Activated B cell treated with CpG ODN at 0.5 μM for 24 hours (primary cell): ENCODE measurements at places on chromosomes 13 and 19. TPM values are rescaled to one million over a fixed set of nuclear protein-coding genes. Genes with fewer than 3 reads are reported as not detected.

GRCh38 chr13:98609756-98610155, 32.8 kb upstream of the STK24 start:
- no peak overlapping the region for H3K4me3 ChIP-seq
- peaks cover 1% of the 10 kb centered on the region for H3K4me1 ChIP-seq
- DNase-seq, result no peak
- H3K27me3 ChIP-seq, result peaks cover 7% of the 10 kb centered on the region
- no peaks in the 10 kb centered on the region for H3K36me3 ChIP-seq
- no peak overlapping the region for H3K27ac ChIP-seq

DNA sequence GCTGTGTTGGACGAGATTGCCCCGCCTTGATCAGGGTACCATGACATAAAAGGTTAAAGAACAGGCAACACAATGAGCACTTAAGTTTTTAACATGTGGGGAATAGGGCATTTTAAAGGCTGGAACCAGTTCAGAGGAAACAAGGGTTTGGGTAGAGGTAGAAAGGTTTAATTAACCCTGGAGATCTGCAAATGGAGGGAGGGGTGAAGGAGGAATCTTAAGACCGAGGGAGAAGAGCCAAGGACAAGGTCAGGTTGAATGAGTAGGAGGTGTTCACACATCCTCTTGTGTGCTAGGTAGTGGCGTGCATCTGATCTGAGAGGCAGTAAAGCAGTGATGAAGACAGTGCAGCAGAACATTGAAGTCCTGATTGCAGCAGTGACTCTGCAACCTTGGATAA, 28.5 kb downstream of the SKA3 start:
- peaks cover 55% of the 10 kb centered on the region for H3K36me3 ChIP-seq
- no peak for DNase-seq
- H3K4me1 ChIP-seq, result peaks cover 13% of the 10 kb centered on the region
- no peaks in the 10 kb centered on the region for H3K27me3 ChIP-seq
- no peak overlapping the region for H3K4me3 ChIP-seq

GRCh38 chr13:70034286-70034685, 73.3 kb upstream of the ATXN8OS start:
- H3K4me3 ChIP-seq, result no peak overlapping the region
- H3K27me3 ChIP-seq, result no peaks in the 10 kb centered on the region
- no peaks in the 10 kb centered on the region for H3K36me3 ChIP-seq
- DNase-seq, result no peak

- no peak overlapping the region for H3K4me3 ChIP-seq
- H3K27me3 ChIP-seq, result no peaks in the 10 kb centered on the region
- no peaks in the 10 kb centered on the region for H3K4me1 ChIP-seq
- H3K27ac ChIP-seq, result no peak overlapping the region
These were observed 65.4 kb upstream of the ATXN8OS start for GRCh38 chr13:70042193-70042592.

GRCh38 chr19:37706052-37706605, 13.4 kb downstream of the ZNF607 start:
- H3K4me1 ChIP-seq, result no peaks in the 10 kb centered on the region
- no peak overlapping the region for H3K4me3 ChIP-seq
- no peak overlapping the region for H3K27ac ChIP-seq
- H3K36me3 ChIP-seq, result peaks cover 73% of the 10 kb centered on the region
- no peaks in the 10 kb centered on the region for H3K27me3 ChIP-seq

DNA sequence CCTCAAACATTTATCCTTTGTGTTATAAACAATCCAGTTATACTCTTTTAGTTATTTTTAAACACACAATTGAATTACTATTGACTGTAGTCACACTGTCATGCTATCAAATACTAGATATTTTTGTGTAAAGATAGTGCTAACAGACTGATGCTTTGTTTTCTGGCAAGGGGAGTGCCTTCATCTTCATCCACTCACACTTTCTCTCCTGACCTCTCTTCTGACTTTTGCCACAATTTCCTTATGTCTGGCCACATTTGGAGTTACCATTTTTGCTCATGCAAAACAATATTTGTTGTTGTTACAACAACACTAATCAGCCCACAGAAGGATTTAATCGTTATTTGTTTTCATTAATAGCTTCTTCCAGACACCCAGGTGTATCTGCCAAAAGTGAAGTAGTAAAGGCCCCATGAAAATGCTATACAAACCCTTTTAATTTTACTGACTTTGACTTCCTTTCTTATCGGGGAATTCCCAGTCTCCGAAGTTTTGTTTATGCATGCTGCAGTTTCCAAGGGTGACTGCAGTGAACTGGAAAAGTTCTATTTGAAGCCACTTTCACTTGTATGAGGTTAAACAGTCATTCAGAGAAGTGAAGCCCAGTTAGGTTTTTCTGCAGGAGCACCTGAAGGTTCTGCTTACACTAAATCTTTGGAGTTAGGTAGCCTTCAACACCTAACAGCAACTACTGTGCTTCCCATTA, 66.1 kb upstream of the FRY start:
- H3K27me3 ChIP-seq, result no peaks in the 10 kb centered on the region
- no peaks in the 10 kb centered on the region for H3K36me3 ChIP-seq
- peak overlapping the region; percentile 30 for H3K4me3 ChIP-seq
- peaks cover 46% of the 10 kb centered on the region for H3K4me1 ChIP-seq
- no peak for DNase-seq

DNA sequence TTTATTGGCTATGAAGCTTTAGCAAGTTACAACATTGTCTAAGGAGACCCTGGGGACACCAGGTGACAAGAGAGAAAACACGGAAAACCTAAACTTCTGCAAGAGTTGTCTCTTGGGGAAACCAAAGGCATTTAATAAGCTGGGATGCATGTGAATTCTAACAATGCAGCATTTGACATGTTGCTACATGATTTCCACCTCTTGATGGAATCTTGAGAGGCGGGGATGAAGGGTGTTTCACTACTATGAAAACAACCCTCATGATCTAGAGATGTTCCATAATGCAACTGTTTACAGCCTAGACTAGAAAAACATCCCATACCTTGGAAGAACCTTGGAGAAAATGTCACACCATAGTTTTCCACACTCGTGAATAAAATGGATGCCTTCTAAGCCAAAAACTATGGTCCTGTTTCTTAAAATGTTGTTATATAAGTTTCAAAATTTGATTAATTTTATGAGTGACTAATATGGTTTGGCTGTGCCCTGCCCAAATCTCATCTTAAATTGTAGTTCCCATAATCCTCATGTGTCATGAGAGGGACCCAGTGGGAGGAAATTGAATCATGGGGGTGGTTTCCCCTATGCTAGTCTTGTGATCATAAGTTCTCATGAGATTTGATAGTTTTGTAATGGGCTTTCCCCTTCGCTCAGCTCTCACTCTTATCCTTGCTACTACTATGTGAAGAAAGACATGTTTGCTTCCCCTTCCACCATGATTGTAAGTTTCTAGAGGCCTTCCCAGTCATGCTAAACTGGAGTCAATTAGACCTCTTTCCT, 164.6 kb downstream of the TNFSF13B start:
- no peaks in the 10 kb centered on the region for H3K36me3 ChIP-seq
- no peaks in the 10 kb centered on the region for H3K4me1 ChIP-seq
- DNase-seq, result no peak

GRCh38 chr19:50983625-50984292, at the start of gene KLK7:
TSS of gene KLK7 (minus strand) at chr19:50983917. CDS start at chr19:50982399, 1,518 bp downstream.
- H3K36me3 ChIP-seq, result no peaks in the 10 kb centered on the region
- H3K4me1 ChIP-seq, result no peaks in the 10 kb centered on the region
- no peak within 1 kb of the TSS for H3K4me3 ChIP-seq
- no peak for DNase-seq
- H3K27me3 ChIP-seq, result peaks cover 37% of the 10 kb centered on the region

- H3K4me1 ChIP-seq, result peaks cover 7% of the 10 kb centered on the region
- DNase-seq, result no peak
- H3K36me3 ChIP-seq, result no peaks in the 10 kb centered on the region
- no peak overlapping the region for H3K4me3 ChIP-seq
- no peaks in the 10 kb centered on the region for H3K27me3 ChIP-seq
- no peak overlapping the region for H3K27ac ChIP-seq
These were observed 11.5 kb downstream of the PLEKHA4 start for GRCh38 chr19:48856921-48857320.

DNA sequence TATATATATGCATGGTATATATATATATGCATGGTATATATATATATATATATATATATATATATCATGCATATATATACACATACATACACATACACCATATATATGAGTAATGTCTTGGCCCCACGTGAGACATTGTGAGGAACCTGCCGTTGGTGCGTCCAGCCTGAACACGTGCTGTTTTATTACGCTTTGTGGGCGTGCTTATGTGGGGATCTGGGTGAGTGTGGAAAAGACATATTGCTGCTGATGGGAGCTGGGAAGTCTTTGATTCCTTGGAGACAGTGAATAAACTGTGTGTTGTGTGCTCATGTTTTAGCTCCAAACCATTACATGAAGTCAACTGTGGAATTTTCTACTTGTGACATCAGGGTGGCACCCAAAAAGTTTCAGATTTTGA, 28.9 kb downstream of the KCTD15 start:
- no peak overlapping the region for H3K27ac ChIP-seq
- DNase-seq, result no peak
- H3K4me1 ChIP-seq, result peaks cover 9% of the 10 kb centered on the region
- H3K36me3 ChIP-seq, result no peaks in the 10 kb centered on the region
- no peak overlapping the region for H3K4me3 ChIP-seq
- H3K27me3 ChIP-seq, result peaks cover 10% of the 10 kb centered on the region

GRCh38 chr13:37656247-37656940, 57.8 kb upstream of the POSTN start:
- H3K36me3 ChIP-seq, result no peaks in the 10 kb centered on the region
- no peaks in the 10 kb centered on the region for H3K4me1 ChIP-seq
- H3K27ac ChIP-seq, result no peak overlapping the region
- no peak for DNase-seq
- H3K4me3 ChIP-seq, result no peak overlapping the region
- H3K27me3 ChIP-seq, result no peaks in the 10 kb centered on the region

DNA sequence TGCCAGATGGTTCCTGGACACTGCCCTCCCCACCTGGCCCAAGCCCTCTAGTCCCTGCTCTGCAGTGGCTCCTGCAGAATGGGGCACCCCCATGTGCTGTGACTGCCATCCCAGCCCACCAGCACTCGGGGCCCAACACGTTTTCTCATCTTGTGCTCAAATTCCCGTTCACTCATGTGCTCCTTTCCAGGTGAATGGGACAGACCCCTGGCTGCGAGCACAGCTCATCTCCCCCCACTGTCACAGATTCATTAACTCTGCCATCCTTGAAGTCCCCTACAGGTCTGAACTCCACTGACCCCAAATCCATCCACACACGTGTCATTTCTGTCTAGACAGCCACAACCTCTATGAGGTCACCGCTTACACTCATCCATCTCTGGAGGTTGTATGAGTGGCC, 23.6 kb downstream of the TUBA3C start:
- H3K36me3 ChIP-seq, result no peaks in the 10 kb centered on the region
- H3K4me1 ChIP-seq, result no peaks in the 10 kb centered on the region
- H3K4me3 ChIP-seq, result no peak overlapping the region
- H3K27ac ChIP-seq, result no peak overlapping the region
- no peaks in the 10 kb centered on the region for H3K27me3 ChIP-seq
- no peak for DNase-seq

RPL18 gene
- 2,427 and 2,762 TPM in 2 replicates for total RNA-seq

DIRAS1 gene
- 6.4 and 7.7 TPM in 2 replicates for total RNA-seq

LAIR1 gene
- 30.5 and 31.0 TPM in 2 replicates for total RNA-seq

SPRYD7 gene
- 3.7 and 4.5 TPM in 2 replicates for total RNA-seq

RASIP1 gene
- total RNA-seq, result 0.07 and 0.12 TPM in 2 replicates

OLFM2 gene
- total RNA-seq, result not detected in 2 replicates

NEK5 gene
- total RNA-seq, result not detected in 2 replicates

LIM2 gene
- not detected in 2 replicates for total RNA-seq
